Effector memory CD8-positive, alpha-beta T cell (primary cell): ENCODE measurements at places on chromosomes 6 and 20.

DNA sequence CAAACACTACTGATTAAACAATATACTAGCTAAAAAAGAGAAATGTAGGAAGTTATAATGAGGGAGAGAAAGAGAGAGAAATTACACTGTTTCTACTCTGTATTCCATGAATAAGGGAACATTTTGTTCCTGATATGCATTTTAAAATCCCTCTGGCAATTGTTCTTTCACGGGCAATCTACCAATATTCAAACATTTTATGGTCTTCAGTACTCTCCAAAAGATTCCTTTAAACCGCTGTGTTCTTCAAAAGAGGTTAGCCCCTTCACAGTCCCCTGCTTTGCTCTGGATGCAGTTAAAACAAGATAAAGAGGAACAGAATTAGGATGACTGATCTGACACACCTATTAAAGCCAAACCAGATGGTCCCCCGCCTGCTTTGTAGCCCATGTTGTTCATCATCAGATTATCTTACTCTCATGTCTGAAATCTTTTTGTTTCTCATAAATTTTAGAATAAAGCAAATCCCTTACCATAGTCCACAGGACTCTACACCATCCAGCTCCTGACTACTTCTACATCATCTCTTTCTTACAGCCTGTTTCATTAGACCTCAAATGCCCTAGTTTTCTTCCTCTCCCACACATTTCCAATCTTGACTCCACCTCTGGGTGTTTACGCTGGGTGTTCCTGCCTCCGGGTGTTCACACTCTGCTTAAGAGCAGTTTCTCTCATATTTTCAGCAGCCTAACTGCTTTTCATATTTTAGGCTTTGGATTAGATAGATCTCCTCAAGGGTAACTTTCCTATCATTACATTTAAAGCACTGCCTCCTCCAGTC lies 399.7 kb downstream of the COL12A1 start:
- no peak for DNase-seq

GRCh38 chr20:48392407-48393310 lies 435.1 kb downstream of the PREX1 start:
- DNase-seq: no peak

DNA sequence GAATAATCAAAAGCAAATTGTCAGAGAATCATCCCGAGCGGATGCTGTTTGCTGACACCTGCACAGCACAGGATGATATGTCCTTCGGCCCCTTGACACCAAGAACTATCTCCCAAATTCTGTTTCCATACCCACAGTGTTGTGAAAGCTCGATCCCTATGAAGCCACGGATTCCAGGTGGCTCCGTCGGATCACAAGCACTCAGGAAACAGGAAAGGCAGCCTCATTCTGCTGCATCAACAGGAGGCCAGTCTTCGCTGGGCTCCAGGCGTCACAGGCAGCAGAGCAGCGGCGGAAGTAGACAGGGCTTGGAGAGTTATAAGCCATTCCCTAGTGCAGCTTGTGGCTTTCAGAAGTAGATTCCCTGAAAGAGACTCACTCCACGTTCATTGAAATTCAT lies 342.3 kb downstream of the C6orf118 start:
- no peak for DNase-seq

- peak; percentile 26 for DNase-seq
These were observed at the start of gene IRF4 for GRCh38 chr6:391559-392440. Gene IRF4, plus strand, starts transcription at chr6:391752. Its CDS starts 1,401 bp downstream, at chr6:393153.

DNA sequence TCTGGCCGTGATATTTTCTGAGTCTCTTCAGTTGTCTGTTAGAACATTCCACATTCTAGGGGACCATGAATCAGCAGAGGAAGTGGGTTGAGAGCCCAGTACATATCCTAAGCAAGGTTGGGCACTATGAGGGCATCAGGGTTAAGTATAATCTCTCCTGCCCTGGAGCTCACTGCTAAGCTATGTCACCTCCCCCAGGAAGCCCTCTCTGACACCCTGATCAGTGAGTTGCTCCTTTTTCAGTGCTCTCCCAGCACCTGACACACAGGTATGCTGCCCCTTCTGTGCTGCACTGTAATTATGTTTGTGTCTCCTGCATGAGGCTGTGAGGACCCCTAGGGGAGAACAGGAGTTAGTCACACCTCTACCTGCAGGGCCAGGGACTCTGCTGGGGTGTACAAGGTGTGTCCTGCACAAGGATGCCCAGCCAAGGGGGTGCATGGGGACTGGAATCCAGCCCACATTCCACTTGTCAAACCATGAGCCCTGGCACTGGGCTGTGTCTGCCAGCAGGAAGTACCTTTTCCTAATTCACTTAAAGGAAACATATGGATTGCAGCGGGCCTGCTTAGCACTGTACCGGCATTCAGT lies 3.9 kb downstream of the RAB44 start:
- no peak for DNase-seq

DNA sequence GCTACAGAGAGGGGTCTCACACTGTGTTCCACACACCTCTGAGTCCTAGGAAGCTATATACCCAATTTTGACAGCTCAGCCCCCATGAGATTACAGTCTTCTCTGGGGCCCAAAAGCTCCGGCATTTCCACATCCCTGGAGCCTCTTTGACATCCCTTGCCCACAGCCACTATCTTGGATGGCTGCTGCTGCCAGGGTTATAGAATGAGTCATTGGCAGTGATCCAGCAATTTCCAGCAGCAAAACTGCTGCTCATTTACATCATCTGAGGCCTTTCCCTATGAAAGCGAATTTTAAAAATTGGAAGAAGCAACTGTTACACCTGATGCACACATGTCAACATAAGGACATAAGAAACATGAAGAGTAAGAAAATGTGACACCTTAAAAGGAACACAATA lies 590.7 kb downstream of the MEI4 start:
- no peak for DNase-seq

DNA sequence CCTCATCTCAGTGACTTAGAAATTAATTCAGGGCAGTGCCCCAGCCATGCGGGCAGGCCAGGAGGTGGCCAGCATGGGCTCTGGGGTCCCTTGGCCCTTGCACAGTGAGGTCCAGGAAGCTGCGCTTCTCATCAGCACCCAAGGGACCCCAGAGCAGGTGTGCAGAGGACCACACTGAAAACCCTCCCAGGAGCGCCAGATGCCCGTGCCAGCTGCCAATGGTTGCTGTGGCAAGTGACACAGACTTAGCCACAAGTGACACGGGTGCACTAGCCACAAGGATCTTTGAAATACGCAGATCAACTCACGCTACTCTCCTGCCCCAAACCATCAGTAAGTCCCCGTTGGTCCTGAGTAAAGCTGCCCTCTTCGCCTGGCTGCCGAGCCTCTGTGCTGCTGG lies 88.1 kb downstream of the ERMARD start:
- DNase-seq: no peak

- no peak for DNase-seq
These were observed 226.9 kb downstream of the TTLL2 start for GRCh38 chr6:167551628-167552257.

DNA sequence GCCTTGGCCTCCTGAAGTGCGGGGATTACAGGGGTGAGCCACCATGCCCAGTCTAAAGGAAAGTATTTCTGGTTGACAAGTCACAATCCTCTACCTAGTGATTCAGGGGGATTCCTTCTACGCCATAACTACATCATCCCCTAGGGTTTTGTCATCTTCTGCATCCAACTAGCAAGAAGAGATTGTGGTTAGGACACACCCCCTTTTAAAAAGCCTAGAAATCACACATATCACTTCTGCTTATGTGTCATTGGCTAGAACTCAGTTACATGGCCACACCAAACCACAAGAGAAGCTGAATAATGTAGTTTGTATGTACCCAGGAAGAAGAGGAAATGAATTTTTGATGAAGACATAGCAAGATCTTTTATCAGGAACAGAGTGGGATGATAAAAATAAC lies 14.7 kb upstream of the CHD6 start:
- DNase-seq: no peak

- no peak for DNase-seq
These were observed 171.2 kb downstream of the VEGFA start for GRCh38 chr6:43941174-43941573.

DNA sequence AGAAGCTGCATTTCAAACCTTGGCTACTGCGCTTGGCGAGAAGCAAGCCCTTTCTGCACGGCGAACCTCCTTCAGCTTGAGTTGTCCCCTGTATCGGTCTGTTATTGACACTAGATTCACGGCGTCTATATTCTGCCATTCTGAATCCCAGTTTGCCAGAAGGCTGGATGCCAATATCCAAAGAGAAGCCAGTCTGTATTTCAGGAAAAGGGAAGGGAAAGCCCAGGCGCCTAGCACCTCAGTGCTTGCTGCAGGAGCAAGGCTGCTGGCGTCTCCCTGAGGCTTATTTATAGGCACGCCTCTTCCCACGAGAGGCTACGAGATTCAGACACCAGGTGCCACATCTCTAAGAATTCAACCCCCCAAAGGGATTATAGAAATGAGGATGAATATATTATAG lies 89.6 kb upstream of the CDH4 start:
- DNase-seq: no peak

GRCh38 chr6:41538556-41539182 lies 7.5 kb upstream of the FOXP4 start:
- no peak for DNase-seq

GRCh38 chr20:1697592-1697991 lies 40.0 kb upstream of the SIRPG start:
- DNase-seq: no peak

- peak; percentile 60 for DNase-seq
These were observed 117.0 kb downstream of the ERMARD start for GRCh38 chr6:169868458-169868857.

- no peak for DNase-seq
These were observed 68.7 kb upstream of the KCNG1 start for GRCh38 chr20:51091406-51092195.

- no peak for DNase-seq
These were observed 1.7 kb downstream of the RSPO3 start for GRCh38 chr6:127120023-127120786.

DNA sequence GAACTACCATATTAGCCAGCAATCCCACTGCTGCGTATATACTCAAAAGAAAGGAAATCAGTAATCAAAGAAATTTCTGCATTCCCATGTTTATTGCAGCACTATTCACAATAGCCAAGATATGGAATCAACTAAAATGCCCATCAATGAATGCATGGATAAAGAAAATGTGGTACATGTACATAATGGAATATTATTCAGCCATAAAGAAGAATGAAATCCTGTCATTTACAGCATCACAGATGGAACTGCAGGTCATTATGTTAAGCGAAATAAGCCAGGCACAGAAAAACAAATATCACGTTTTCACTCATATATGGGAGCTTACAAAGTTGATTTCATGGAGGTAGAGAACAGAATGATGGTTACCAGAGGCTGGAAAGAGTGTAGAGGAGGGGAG lies 65.1 kb downstream of the ALDH8A1 start:
- no peak for DNase-seq

DNA sequence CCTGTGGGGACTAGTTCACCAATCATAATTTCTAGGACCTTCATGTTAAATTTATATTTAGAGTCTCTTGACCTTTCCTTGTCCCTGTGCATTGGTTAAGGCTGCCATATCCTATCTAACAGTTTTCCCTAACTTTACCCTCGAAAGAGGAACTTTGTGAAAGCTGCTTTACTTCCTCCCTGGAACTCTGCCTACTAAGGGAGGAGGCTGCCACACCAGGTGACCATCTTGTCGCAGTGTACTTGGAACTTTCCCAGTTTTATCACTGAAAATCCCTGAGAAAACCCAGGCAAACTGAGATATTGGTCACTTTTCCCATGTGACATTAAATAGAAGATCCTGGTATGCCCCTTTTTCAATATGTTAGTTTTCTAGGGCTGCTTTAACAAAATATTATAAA lies 317.6 kb upstream of the TSHZ2 start:
- DNase-seq: no peak

DNA sequence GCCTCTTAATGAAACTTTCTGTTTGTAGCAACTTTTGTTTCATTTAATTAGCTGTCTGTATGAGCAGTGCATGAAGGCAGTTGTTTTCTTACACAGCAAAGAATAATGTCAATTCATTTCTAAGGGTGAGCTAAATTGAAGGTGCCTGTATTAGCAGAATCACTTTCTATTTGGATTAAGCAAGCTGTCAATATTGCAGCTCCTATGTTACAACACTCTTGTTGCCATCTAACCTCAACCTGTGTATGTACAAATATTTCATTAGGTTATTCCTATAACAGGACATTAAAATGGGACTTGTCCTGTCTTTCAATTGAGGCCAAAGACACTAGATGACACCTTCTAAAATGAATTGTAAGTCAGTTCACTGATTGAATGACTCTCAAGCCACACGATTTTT lies 647.5 kb downstream of the UTRN start:
- no peak for DNase-seq

DNA sequence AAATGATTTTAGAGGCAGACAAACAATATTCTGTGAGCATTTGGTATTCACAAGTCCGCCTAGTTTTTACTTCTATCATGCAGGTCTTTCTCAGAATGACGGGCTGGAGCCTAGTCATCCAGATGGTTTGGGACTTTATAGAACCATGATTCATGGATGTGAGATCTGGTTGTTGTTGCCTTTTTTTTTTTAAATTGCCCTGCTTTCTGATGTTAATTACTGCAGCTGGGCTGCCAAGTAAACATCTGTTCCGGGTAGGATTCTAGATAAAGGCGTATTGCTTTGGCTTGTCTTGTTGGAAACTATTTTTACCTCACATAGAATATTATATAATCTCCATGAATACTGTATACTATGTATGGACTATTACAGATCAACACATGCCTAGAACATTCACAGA lies 58.1 kb downstream of the RNF217 start:
- DNase-seq: no peak

- no peak for DNase-seq
These were observed 49.4 kb downstream of the KAT14 start for GRCh38 chr20:18187020-18187419.

- DNase-seq: no peak
These were observed 80.6 kb upstream of the PROKR2 start for GRCh38 chr20:5397393-5397792.

DNA sequence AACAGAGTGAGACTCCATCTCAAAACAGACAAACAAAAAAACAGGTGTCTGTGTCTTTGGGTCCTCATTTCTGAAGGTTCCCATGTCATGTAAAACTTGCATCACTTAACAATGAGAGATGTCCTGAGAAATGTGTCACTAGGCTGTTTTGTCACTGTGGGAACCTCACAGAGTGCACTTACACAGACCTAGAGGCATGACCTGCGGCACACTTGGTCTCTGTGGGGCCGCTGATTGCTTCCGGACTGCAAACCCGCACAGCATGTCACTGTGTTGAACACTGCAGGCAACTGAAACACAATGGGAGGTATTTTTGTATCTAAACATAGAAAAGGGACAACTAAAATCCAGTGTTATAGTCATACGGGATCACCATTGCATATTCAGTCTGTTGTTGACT lies 42.3 kb upstream of the TMEM181 start:
- no peak for DNase-seq

GRCh38 chr20:54174457-54175175 lies 830 bp upstream of the CYP24A1 start:
- no peak for DNase-seq

GRCh38 chr6:94129926-94130325 lies 710.6 kb upstream of the EPHA7 start:
- DNase-seq: no peak

- DNase-seq: no peak
These were observed 4.2 kb downstream of the HLA-G start for GRCh38 chr6:29831776-29832175.

- no peak for DNase-seq
These were observed 31.7 kb upstream of the SPAG4 start for GRCh38 chr20:35583636-35584560.

GRCh38 chr6:116568111-116568510 lies 3.2 kb upstream of the RWDD1 start:
- DNase-seq: no peak
